ENCODE measurements at places on chromosomes 4 and X.
A peak's percentile ranks its signal among the peaks of the same experiment; 100 is the strongest.

DNA sequence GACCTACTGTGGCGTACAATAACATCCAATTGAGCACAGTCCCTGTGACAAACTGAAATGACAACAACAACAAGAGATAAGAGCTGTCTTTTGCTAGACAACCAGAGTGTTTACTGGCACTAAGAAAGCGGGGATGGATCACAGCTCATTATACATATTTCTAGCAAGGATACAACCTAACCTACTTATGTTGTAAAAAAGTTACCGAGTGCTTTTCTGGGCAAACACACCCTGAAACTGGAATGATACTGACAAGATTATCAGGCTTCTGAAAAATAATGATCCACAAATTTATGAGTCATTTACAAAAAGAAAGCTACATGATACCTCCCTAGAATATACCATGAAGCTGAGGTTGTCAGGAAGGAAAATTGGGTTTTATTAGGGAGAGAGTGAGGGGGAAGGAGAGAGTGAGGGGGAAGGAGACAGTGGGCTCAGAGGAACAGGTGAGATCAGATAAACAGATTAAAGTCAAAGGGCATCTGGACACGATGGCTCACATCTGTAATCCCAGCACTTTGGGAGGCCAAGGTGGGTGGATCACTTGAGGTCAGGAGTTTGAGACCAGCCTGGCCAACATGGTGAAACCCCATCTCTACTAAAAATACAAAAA, 20.3 kb downstream of the TBC1D9 start:
- DNase-seq = no peak

DNA sequence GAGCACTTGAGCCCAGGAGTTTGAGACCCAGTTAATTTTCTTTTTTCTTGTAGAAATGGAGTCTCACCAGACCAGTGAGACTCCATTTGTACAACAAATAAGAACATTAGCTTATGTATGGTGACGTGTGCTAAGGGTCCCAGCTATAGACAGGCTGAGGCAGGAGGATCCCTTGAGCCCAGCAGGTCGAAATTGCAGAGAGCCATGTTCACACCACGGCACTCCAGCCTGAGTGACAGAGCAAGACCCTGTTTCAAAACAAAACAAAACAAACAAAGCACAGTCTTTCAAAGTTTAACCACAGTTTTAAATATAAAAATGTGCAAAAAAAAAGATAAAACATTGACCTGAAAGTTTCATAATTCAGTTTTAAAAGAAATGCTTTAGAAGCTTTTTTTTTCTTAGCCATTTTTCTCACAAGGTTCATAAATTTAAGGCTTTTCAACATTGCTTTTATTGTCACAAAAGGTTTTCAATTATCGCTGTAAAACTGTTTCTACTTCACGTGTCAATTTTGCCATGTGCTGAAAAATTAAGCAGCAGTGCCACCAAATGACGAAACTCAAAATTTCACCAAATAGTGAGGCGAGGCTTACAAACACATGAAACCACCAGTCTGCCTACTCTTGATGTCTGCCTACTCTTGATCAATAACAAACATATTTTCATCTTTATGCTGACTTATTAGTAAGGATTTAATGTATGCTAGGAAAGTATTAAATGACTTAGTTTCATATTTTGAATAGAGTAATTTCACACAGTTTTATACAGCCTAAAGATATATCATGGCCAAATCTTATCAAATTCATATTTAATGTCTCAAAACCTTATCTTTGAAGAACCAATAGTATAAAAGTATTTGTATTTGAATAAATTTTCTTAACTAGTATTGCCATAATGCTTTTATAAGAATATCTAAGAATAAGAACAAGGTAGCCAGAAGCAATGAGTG, 126.3 kb downstream of the NEK1 start:
- DNase-seq = peak; percentile 83

GRCh38 chrX:154313147-154313546, 17.6 kb downstream of the TKTL1 start:
- no peak for DNase-seq

- no peak for DNase-seq
Observed at GRCh38 chrX:103640401-103641155, 11.8 kb downstream of the TCEAL1 start.

- no peak for DNase-seq
Observed at GRCh38 chrX:38041237-38041636, 34.9 kb downstream of the SYTL5 start.

DNA sequence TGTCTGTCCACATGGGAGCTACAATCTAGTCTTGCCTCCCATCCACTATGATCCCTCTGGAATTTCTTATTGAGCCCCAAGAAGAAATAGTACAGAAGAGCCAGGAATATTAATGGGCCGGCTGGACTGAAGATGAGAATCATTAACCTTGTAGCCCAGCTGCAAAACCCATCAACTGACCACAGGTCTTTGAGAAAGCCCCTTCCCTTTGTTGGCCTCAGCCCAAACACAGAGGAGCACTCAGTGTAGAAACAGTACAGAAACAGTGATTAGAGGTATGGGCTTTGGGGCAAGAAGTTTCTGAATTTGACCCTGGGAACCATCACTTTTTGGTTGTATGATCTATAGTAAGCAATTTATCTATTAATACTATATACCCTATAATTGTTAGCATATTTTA, 76.8 kb upstream of the RAB40AL start:
- DNase-seq = no peak

GRCh38 chr4:1409491-1410425, 3.5 kb upstream of the NKX1-1 start:
- no peak for DNase-seq

DNA sequence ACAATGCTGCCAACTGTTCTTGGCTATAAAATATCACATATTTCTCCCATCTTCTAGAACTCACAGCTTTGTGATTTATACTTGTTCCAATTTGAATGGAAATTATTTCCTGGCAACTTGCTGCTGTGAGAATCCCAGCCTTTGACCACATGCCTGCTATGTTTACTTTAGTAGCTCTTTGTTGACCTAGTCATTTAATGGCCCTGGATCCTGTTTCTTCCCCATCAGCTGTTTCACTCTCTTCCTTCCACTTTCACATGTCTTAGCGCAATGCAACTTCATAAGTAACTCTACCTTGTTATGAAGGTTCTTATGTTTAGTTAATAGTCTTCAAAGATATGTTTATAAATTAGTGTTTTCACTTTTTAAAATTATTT, 1973.6 kb upstream of the AGA start:
- DNase-seq = no peak

DNA sequence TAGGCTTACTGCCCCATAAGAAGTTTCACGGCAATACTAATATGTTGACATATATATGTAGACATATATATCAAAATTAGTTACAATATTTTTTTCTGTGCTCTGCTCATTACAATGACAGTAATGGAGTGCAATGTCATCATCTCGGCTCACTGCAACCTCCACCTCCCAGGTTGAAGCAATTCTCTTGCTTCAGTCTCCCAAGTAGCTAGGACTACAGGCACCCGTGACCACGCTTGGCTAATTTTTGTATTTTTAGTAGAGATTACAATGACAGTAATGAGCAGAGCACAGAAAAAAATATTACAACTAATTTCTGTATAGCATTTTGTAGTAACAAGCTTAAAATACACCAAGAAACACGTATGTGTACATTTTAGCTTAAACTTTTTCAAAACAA, 7.6 kb downstream of the EIF4E start:
- DNase-seq = no peak

DNA sequence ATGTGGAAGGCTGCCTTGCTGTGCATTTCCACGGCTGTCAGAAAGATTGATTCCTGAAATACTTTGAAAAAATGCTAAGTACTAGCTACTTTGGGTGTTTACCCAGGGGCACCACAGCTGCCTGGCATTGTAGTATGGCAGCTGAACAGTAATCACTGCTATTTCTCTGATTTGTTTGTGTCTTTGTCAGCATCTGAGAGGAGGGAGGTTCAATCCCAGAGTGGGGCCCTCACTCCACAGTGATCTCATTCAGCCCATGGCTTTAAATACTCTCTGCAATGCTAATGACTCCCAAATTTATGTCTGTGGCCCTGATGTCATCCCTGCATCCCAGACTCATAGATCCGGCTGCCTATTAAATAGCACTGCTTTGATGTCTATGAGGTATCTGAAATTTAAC, 575.3 kb upstream of the MAGEB2 start:
- DNase-seq = no peak

DNA sequence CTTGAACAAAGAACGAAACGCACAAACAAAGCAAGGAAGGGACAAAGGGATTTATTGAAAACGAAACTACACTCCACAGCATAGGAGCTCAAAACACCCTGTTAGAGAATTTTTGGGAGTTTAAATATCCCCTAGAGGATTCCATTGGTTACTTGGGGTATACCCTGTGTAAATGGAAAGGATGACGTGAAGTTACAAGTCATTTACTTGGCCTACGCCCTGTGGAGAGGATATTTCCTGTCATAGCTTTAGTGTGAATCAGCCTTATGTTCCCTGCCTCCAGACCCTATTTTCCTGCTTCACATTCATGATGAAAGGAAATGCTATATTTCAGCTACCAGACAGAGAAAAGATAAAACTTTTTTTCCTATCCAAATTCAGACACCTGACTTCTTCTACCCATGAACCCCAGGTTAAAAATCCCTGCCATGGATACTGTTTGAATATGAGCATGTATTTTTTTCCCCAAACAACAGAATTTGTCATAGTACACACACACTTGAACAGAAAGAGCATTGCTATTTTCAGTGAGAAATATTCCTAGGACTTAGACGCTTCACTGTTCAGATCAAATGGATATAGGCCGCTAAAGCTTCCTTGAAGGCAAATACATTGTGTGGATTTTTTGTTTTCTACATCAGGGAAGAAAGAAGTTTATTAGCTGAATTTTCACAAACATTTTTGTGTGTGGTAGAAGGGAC, 20.4 kb downstream of the PIN4 start:
- DNase-seq = peak; percentile 74

DNA sequence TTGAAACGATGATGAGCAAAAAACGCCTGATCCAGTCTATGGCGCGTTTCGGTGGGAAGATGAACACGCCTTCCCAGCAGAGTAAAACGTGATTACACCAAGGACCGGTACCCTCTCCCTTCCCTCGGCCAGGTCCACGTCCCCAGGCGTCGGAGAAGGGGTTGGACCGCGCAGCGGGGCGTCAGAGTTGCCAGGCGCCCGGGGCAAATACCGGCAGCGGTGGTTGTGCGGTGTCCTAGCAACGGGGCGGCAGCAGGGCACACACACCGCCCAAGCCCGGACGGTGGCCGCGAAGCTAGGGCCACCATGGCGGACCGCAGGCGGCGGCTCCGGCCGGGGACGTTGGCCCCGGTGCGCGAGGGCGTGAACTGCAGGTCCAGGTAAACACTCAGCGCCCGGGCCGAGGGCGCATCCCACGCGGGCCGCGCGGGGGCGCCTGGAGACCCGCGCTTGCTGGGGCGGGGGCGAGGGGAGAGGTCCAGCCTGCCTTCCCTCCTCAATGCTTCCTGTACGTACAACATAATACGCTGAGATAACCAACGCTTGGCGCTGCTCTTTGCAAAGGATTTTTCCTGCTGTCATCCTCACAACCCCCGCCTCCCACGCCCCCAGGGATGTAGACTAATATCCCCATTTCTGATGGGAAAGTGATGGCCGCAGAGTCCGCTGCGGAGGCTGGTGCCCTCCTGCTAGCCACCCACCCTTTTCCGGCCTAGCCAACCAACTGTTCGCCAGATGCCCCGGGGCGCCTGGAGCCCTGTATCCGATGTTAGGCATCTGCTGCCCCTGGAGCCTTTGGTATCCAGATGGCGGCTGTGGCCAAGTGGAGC, at the start of gene FAM47E:
TSS of gene FAM47E (plus strand) at position 281 of the 830 bp plus-strand sequence. CDS start at position 307, 26 bp downstream.
- DNase-seq = peak; percentile 57

DNA sequence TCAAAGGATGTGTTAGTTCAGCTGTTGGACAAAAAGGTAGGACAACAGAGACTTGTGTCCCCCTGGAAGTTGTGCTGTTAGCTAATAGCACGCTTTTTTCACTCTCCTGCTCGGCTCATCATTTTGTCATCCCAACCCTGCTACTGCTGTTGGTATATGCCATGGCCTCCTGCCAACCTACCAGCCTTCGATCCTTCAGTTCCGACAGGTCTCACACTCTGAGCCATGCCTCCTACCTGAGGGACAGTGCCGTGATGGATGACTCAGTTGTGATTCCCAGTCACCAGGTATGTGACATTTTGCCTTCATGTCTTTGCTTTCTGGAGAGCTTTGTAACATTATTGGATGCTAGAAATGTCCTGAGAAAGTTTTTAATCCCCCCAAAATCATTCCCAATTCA, 268.1 kb downstream of the ANK2 start:
- no peak for DNase-seq

GRCh38 chrX:21948897-21949578, 8.5 kb downstream of the SMS start:
- DNase-seq = no peak

DNA sequence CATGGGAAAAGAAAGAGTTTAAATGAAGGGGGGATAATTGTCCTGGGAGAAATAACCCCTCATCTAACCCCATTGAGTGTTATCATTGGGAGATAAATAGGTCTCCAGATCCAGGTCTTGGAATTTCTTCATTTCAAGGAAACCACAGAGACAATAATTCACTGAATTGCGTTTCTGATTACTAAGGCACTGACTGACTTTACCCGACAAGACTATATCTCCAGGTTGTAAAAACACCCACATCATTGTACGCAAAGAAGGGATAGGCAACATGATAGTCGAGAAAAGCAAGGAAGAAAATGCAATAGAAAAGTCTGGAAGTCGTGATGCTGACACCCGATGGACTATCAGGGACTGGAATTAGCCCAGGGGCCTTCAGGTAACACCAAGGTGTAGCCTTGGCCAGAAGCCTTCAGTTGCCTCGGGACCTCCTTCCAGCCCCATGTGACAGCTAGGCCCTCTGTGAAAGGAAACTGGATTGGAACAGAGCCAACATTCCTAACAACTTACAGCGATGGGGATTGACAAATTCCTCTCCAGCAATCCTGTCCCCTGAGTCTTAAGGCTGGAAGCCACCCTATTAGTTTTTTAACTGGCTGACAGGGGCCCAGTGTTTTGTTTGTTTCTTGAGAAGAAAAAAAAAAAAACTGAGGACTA, 46.5 kb upstream of the RAB9B start:
- peak; percentile 20 for DNase-seq

DNA sequence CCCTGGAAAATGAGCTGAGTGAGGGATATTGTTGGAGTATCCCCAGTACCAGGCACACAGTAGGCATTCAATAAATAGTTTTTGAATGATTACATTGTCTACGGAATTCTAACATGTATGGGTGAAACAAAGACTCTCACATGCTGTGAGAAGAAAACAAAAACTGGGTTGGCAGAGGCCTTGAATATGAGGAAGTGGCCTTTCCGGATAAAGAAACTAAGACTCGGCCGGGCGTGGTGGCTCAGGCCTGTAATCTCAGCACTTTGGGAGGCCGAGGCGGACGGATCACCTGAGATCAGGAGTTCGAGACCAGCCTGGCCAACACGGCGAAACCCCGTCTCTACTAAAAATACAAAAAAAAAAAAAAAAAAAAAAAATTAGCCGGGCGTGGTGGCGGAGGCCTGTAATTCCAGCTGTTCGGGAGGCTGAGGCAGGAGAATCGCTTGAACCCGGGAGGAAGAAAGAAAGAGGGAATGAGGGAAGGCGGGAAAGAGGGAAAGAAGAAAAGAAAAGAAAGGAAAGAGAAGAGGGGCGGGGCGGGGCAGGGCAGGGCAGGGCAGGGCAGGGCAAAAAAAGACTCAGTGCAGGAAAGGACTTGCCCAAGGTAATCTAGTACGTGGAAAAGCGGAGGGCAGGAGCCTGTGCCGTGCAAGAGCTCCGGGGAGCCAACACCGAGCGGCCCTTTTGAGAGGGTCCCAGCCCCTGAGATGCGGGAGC, 689 bp upstream of the TMA16 start:
- DNase-seq = peak; percentile 37

- no peak for DNase-seq
Observed at GRCh38 chr4:93843772-93844171, 15.2 kb downstream of the ATOH1 start.
